Activated CD8-positive, alpha-beta T cell treated with anti-CD3 and anti-CD28 coated beads, Interleukin-2, amount 10 ng/mL, durations not matched to agents 7 days and 5 days (primary cell): ENCODE measurements at places on chromosomes 2 and 18. TPM values are rescaled to one million over a fixed set of nuclear protein-coding genes. Genes with fewer than 3 reads are reported as not detected.

ICA1L gene
- total RNA-seq: 5.1 TPM

- no peak overlapping the region for H3K4me3 ChIP-seq
- H3K4me1 ChIP-seq: no peaks in the 10 kb centered on the region
- no peaks in the 10 kb centered on the region for H3K27me3 ChIP-seq
- no peak for DNase-seq
- H3K36me3 ChIP-seq: no peaks in the 10 kb centered on the region
Observed at GRCh38 chr2:208929894-208930427, 493.9 kb upstream of the MAP2 start.

GRCh38 chr2:191869781-191870180 lies 22.9 kb upstream of the CAVIN2 start:
- H3K4me1 ChIP-seq: no peaks in the 10 kb centered on the region
- peaks cover 11% of the 10 kb centered on the region for H3K27me3 ChIP-seq
- H3K27ac ChIP-seq: no peak overlapping the region

DNA sequence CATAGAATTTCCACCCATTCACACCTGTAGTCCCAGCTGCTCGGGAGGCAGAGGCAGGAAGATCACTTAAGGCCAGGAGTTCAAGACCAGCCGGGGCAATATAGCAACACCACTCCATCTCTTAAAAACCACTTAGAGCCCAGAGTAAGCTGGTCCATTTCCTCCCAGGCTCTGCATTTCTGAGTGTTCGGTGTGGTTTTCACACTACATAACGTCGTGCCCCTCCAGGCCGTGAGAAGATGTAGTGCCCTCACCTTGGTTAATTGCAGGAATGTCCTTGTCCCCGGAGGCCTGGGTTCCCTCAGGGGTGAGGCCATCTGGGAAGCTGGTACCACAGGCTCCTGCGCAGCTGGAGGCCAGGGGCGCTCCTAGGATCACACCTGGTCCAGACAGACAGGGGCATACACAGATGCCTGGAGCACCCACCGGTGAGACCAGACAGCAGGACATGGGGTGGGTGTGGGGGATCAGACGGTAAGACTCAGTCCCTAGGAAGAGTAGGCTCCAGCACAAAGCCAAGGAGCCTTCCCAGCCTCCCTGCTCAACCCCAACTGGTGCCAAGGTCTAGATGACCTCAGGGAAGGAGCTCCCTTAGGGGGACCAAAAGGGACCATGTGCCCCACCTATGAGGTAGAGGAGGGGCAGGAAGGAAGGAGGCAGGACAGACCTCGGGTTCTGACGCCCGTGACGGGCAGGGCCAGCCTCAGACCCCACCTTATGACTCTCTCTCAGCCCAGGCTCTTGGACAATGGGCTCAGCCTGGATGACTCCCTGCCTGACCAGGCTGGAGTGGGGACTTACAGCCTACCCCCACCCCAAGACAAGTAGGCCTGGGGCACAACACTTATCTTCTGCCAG lies 752 bp downstream of the ASTL start:
- H3K27ac ChIP-seq: no peak overlapping the region
- DNase-seq: no peak
- H3K36me3 ChIP-seq: peaks cover 2% of the 10 kb centered on the region
- H3K4me1 ChIP-seq: peaks cover 13% of the 10 kb centered on the region
- H3K4me3 ChIP-seq: no peak overlapping the region

DNA sequence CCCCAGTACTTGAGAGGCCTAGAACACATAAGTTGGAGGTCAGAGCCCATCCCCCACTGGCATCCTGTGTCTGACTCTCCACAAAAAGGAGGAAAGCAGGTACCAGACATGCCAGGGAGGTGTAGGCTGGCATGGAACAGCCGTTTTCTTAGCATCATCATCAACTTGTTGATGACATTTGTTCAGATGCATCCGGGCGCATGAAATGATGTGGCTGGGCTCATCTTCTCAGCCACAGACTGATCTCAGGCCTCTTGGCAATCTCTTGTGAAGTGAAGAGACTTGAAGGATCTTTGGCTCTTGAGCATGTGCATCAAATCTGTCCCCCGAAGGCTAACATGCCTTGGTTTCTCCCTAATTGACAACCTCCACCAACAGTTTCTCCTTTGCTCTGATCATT lies 243.3 kb downstream of the TSN start:
- no peaks in the 10 kb centered on the region for H3K4me1 ChIP-seq
- no peak overlapping the region for H3K4me3 ChIP-seq
- no peak for DNase-seq
- H3K27me3 ChIP-seq: peaks cover 4% of the 10 kb centered on the region

DNA sequence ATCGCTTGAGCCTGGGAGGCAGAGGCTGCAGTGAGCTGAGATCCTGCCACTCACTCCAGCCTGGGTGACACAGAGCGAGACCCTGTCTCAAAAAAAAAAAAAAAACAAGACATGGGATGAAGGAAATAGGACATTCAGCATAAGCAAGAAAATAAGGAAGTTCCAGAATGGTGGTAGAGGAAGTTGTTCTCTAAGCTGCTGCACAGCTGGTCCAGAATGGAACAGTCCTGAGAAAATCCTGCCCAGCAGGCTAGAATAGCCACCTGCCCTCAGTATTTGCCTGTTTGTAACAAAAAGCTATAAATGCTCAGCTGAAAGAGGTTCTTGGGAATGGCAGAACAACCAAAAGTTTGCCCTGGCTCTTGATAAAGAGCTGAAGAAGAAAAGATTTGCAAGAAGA lies 11.1 kb upstream of the MAPRE3 start:
- DNase-seq: no peak
- H3K4me1 ChIP-seq: no peaks in the 10 kb centered on the region
- H3K36me3 ChIP-seq: no peaks in the 10 kb centered on the region
- peaks cover 22% of the 10 kb centered on the region for H3K27me3 ChIP-seq
- H3K27ac ChIP-seq: no peak overlapping the region

GAREM1 gene
- total RNA-seq: not detected

- no peaks in the 10 kb centered on the region for H3K27me3 ChIP-seq
- no peak overlapping the region for H3K4me3 ChIP-seq
- no peaks in the 10 kb centered on the region for H3K36me3 ChIP-seq
- no peak overlapping the region for H3K27ac ChIP-seq
Observed at GRCh38 chr2:78351208-78351607, 674.3 kb upstream of the REG3G start.

SCN9A gene
- total RNA-seq: not detected

DNA sequence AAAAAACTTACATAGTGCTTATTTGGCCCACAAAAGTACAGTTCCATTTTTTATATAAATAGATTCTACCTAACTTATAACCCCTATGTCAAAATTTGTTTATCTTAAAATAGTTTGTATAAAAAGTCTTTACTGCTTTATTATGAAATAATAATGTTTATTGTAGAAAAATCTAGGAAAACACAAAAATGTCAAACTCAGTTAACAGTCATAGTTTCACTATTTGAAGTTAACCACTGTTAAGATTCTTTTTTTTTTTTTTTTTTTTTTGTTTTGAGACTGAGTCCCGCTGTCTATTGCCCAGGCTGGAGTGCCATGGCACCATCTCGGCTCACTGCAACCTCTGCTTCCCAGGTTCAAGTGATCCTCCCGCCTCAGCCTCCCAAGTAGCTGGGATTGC lies 26.5 kb upstream of the ABI2 start:
- no peak overlapping the region for H3K4me3 ChIP-seq
- H3K4me1 ChIP-seq: no peaks in the 10 kb centered on the region
- H3K27me3 ChIP-seq: no peaks in the 10 kb centered on the region
- H3K27ac ChIP-seq: no peak overlapping the region
- peaks cover 6% of the 10 kb centered on the region for H3K36me3 ChIP-seq
- DNase-seq: no peak

IL36A gene
- total RNA-seq: 0.29 TPM

DNA sequence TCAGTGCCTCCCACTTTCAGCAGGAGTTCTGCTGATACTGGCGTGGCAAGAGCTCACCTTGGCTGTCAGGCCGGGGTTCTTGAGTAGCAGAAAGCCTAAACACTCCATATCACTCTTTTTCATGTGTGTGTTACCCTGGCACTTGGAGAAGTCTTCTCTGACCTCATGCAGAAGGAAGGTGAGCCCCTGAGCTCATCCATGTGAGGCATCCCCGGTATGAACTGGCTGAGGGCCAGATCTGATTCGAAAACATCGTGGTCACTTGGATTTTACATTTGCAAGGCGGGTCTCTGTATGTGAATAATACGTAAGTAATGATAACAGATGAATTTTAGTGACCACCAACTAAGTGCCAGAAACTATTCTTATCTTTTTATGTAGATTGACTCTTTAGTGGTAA lies 93.6 kb downstream of the RAPGEF4 start:
- no peak overlapping the region for H3K27ac ChIP-seq
- no peak for DNase-seq
- H3K36me3 ChIP-seq: no peaks in the 10 kb centered on the region
- peaks cover 6% of the 10 kb centered on the region for H3K27me3 ChIP-seq
- no peaks in the 10 kb centered on the region for H3K4me1 ChIP-seq
- no peak overlapping the region for H3K4me3 ChIP-seq

DNA sequence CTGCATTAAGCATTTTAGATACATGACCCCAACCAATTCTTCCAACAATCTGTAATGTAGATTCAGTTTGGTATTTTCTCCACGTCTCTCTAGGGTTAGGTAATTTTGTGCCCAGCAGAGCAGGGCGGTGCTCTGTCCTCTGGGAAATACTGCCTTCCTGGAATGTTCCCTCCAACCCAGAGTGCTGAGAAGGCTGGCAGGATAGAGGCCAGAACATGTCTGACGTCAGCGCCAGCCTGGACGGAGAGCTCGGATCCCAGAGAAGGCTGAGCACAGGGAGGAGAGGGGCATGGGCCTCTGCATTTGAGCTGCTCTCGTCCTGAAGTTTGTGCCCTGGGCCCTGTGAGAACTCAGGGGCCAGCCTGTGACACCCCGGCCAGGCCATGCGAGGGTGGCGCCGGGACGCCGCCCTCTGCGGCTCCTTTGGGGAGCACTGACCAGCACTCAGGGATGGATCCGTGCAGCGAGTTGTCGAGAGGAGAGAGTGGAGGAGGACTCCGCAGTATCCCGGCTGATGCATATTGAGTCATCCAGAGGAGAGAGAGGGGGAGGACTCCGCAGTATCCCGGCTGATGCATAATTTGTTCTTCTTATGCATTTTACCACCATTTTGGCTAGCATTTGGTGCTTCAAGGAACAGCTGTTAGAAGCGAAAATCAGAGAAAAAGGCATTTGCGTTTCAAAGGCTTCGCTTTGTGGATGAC lies 80.0 kb upstream of the PXDN start:
- no peak for DNase-seq
- H3K36me3 ChIP-seq: no peaks in the 10 kb centered on the region
- H3K4me1 ChIP-seq: no peaks in the 10 kb centered on the region
- H3K27me3 ChIP-seq: no peaks in the 10 kb centered on the region
- H3K4me3 ChIP-seq: no peak overlapping the region
- H3K27ac ChIP-seq: no peak overlapping the region
